ENCODE measurements at places on chromosomes 3 and 15.

DNA sequence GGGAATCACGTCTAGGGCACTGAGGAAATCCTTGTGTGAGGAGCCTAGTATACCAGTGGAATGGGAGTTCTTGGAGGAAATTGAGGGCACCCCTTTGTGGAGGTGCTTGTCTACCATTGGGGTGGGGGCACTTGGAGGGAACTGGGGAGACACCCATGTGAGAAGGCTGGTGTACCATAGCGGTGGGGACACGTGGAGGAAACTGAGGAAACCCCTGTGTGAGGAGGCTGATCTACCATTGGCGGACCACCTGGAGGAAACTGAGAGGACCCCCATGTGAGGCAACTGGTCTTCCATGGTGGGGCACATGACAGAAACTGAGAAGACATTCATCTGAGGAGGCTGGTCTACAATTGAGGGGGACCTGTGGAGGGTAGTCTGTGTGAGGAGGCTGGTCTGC lies 164.5 kb downstream of the FBLN2 start:
- no peak for DNase-seq

DNA sequence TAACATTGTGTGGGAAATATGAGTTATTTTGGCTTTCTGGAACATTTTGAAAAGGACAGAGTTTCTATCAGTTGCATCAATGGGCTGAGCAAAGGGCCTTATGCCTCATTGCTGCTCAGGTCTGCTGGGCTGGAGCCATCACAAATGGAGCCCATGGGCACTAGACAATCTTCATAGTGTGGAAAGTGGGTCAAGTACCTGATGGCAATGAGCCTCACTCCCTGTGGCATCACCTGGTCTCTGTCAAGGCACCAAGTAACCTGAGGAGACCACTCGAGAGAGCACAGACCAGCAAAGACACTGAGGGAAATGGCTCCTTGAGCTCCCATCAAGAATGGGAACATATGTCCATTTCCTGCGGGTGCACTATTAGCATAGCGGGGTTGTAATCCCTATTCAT lies 96.7 kb upstream of the PPP2R3A start:
- no peak for DNase-seq

- no peak for DNase-seq
Measured at GRCh38 chr15:57421551-57421950, 45.2 kb downstream of the CGNL1 start.

DNA sequence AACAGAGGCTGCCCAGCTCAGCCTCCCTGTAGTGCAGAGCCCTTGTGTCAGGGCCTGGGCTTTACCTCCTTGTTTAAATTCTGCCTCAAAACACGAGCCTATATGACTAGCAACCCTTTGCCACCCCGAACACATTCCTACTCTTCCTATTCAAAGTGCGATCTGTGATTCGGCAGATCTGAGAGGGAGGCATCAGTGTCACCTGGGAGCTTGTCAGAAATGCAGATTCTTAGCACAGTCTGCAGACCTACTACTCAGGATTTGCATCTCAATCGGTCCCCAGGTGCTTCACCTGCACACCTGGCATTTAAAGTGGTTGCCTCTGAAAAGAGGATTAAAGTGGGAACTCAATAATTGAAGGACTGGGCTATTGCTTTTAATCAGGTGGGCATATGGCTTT lies 273.2 kb upstream of the TOPAZ1 start:
- DNase-seq: no peak
